Smooth muscle cell of bladder (primary cell): ENCODE measurements at places on chromosomes 6 and 20. TPM values are rescaled to one million over a fixed set of nuclear protein-coding genes. Genes with fewer than 3 reads are reported as not detected.

Gene LPA
- total RNA-seq = not detected in 2 replicates

Gene FAM209B
- not detected in 2 replicates for total RNA-seq

Gene MATN4
- total RNA-seq = not detected in 2 replicates

Gene ADTRP
- 2.7 and 3.5 TPM in 2 replicates for total RNA-seq

Gene SMIM28
- not detected in 2 replicates for total RNA-seq

Gene SCUBE3
- 1.7 and 1.8 TPM in 2 replicates for total RNA-seq

Gene KCNK5
- not detected in 2 replicates for total RNA-seq

Gene TAGAP
- total RNA-seq = not detected in 2 replicates

Gene CALHM6
- 1.6 and 2.3 TPM in 2 replicates for total RNA-seq
